ENCODE measurements at places on chromosomes 12 and 14. TPM values are rescaled to one million over a fixed set of nuclear protein-coding genes. Genes with fewer than 3 reads are reported as not detected.

GRCh38 chr14:68181519-68182326, 362.1 kb downstream of the RAD51B start:
- no peak for DNase-seq

DNA sequence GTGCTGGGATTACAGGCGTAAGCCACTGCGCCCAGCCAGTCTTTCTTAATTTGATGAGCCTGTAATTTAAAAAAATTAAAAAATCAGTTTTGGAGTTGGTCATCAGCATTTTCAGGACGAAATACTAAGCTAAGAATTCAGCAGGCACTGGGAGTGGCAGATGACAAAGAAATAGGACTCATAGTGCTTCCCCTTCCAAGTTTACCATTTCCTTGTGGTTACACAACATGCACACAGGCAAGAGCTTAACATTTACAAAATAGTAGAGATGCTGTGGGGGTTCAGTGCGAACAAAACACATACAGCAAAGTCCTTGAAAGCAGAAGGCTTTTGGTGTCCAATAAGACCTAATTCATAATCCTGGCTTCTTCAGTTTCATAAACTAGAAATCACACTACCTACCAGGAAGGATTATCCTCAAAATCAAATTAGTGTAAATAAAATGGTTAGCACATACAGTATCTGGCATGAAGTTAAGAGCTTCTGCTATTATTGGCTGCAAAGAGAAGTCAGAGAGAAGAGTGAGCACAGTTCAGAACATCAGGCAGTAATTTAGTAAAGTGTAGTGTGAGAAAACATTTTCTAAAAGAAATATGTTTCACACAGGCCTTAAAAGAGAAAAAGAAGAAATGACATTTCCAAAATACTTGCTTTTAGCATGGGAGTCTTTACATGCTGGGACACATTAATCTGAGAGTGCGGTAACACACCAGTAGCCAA, 22.2 kb upstream of the KIF21A start:
- DNase-seq = no peak

- peak; percentile 71 for DNase-seq
These were observed 97.4 kb downstream of the RFLNA start for GRCh38 chr12:124392271-124392666.

GRCh38 chr12:131010396-131011131, 56.9 kb downstream of the ADGRD1 start:
- DNase-seq = no peak

DNA sequence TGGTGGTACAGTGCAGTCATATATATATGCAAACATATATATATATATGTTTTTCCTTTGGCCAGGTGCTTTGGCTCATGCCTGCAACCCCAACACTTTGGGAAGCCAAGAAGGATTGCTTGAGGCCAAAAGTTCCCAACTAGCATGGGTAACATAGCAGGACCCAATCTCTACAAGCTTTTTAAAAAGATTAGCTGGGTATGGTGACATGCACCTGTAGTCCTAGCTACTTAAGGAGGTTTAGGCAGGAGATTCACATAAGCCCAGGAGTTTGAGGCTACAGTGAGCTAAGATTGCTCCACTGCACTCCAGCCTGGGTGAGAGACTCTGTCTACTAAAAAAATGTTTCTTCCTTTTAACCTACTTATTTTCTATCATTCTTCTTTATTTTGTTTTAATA, 10.2 kb downstream of the PZP start:
- no peak for DNase-seq

DNA sequence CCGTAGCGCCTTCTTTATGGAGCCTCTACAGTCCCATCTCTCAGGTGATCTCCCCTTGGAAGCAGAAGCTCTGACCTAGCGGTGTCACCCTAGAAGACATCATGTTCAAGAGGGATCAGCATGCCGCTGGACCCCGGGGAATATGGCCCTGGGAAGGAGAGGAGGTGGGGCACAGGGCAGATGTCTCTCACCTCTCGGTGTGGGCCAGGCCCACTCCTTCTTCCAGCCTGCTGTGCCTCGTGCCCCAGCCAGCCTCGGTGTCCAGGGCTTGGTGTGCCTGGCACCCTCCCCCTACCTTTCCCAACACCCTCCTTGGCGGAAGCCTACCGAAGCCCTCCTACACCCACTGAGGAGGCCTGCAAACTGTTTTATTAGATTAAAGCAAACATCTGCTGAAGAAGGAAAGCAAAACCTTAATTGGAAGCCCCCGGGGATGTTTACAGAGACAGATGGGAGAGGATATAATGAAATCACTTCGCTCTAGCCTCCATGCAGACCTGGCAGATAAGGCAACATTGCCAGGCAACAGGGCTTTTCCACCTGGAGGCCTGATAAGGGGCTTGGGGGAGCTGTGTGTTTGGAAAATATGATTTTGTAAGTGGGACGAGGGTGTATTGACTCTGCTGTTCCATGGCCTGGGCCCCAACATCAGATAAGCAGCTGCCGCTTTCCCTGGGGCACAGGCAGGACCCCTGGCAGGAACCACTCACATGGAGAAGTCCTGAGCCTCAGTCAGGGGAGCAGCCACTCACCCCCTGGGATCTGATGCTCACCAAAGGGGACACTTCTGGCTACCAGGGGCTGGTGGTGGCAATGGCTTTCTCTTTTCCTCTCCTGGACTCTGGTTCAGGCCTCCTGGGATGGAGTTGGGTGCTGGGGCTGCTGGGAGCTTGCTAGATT, 5.7 kb upstream of the CHGA start:
- DNase-seq = no peak

DNA sequence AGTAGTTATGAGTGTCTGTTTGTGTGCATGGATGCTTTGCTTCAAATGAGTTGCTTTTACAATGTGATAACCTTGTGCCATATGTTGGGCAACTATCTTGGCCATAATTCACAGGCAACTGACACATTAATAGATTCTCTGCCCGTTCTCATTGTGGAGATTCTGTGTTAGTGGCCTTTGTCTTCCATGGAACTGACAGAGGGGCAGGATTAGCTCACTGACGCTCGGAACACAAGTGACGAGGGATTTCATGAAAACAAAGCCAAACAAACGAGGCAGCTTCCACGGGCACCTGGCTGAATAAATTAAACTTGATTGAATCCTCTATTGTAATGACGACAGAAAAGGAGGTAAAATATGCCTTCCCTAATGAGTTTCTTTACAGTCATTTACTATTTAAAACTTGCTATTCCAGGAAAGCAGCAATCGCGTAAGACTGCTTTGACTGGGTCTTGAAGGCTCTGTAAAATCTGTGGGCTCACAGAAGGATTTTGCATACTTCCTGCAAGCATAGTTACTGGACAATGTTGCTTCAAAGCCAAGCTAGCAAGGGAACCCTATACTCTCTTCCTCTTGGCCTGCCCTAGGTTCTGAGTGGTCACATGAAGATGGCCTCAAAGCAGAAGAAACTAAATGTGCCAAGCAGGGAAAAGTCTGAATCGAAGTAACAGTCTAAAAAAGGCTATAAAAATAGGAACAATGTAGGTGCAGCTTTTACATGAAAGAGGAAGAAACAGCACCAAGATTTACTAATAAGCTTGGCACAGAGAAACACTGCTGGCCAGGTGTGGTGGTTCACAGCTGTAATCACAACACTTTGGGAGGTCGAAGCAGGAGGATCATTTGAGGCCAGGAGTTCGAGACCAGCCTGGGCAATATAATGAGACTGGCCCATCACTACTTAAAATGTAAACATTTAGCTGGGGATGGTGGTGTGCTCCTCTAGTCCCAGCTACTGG, 28.1 kb upstream of the SINHCAF start:
- no peak for DNase-seq

GRCh38 chr14:75896341-75896740, 85.5 kb downstream of the TGFB3 start:
- no peak for DNase-seq

GRCh38 chr12:24879644-24880043, 69.3 kb downstream of the BCAT1 start:
- no peak for DNase-seq

GRCh38 chr12:4956054-4956453, 46.3 kb downstream of the KCNA1 start:
- DNase-seq = no peak

DNA sequence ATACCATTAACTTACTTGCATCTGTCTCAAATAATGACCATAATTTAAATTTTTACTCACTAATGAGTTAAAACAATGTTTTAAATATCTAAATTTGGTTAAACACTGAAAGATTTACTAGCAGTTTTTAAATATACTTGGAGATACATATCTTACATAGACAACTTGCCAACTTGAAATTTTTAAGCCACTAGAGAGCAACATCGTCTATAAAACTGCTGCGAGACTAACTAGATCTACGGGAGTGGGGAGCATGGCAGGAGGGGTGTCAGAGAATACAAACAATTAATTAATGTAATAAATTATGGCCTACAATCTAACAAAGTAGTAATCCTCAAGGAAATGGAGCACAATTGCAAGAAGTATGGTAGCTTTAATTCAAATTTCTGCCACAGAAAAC, 120.4 kb downstream of the LRRIQ1 start:
- no peak for DNase-seq

DNA sequence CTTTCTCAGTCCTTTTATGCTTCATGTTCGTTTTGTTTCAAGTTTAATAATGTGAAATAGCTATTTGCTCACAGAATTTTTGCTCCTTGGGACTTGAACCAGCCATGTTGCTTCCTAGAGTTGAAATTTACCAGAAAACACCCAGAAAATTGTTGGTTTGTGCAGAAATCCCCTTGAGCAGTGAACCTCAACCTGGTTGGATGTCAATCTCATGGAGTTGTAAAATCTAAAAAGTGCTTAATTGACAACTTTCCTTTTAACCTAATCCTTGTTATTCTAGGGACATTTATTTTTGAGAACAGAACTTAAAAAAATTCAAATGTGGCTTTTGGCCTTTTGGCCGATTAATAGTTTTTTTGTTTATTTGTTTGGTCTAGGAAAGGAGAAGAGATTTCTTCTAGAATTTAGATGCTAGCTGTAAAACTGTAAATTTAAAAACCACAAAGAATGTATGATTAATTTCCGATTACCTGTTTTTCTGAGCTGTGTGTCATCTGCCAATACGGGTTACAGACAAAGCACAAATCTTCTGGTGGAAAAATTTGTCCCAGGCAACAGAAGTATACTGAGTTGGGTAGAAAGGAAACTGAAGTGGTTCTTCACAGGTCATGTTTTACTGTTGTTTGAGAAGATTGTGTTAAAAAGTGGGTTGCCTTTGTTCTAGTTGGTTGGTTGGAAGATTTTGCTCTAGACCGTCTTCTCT, 154.4 kb downstream of the FUT8 start:
- DNase-seq = no peak

GRCh38 chr14:100147691-100148464, 11.6 kb downstream of the DEGS2 start:
- no peak for DNase-seq

GRCh38 chr12:10559244-10559643, 53.6 kb downstream of the EIF2S3B start:
- no peak for DNase-seq

DNA sequence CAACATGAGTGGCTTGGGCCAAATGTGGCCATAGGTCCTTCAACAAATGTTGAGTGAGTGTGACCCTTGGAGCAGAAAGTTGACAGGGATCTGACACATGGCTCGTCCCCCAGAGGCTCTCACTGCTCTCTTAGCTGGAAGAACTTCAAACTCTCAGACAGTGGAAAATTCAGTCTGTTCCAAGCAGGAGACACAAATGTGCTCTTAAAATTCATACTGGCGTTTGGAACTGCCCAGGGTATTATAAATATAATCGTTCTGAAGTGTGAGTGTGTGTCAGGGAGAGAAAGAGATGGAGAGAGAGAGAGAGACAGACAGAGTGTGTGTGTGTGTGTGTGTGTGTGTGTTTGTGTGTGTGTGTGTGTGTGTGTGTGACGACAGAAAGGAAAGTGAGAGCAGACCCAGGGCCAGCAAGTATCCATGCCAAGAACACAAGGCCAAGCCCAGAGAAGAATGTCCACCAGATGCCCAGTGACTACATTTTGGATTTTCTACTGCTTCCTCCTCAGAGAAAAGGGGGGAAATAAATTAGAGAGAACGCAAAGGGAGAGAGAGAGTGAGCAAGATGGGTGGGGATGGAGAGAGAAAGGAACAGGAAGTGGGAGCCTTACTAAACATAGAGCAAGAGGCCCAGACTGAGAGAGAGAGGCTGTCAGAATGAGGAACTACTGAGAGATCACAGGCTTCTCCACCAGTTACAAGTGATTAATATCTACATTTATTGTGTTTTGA, 193.6 kb upstream of the NUDT4 start:
- no peak for DNase-seq

- no peak for DNase-seq
These were observed 7.9 kb downstream of the INF2 start for GRCh38 chr14:104697317-104697703.

- peak; percentile 64 for DNase-seq
These were observed 22.3 kb upstream of the CTDSP2 start for GRCh38 chr12:57868851-57869268.

DNA sequence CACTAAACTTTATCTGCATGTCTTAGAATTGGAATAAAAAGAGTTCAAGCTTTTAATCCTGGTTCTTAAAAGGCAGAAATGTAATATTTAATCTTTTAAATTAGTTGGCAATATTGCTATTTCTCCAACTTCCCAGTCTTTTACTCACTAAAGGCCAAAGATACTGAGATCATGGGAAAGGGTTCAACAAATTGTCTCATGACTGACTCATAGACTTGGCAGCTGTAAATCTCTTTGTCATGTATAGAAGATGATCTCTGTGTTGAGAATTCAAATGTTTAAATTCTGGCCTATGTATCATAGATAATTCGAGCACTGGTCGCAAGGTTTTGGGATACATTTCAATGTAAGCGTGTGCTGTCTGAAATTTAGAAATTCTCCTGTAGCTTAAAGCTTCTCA, 40.1 kb upstream of the STRAP start:
- no peak for DNase-seq

DNA sequence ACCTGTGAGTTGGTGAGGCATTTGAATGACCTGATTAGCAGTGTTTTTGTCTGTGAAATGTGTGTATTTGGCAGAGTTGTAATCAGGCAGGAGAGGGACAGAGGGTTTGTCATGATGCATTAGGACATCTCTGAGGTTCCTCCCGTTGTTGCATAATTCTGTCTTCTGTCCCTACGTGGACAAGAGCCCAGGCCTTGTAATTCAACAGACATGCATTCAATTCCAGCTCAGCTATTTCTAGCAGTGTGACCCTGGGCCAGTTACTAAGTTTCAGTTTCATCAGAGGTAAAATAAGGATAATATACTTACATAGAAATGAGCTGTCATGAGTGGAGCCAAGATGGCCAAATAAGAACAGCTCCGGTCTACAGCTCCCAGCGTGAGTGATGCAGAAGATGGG, 208.6 kb downstream of the SLC38A4 start:
- DNase-seq = no peak

NTN4 gene
- total RNA-seq = 1.3 TPM

RASSF8 gene
- 46.7 TPM for total RNA-seq

THAP2 gene
- total RNA-seq = 5.3 TPM

FOXN4 gene
- 0.26 TPM for total RNA-seq

IFNG gene
- not detected for total RNA-seq

GOLT1B gene
- total RNA-seq = 38.3 TPM

PRKAB1 gene
- 24.0 TPM for total RNA-seq

PTGER2 gene
- 1.2 TPM for total RNA-seq

C12orf60 gene
- 1.2 TPM for total RNA-seq

NXPH4 gene
- total RNA-seq = 1.7 TPM

LRRK2 gene
- total RNA-seq = 0.13 TPM

ACSM4 gene
- not detected for total RNA-seq

PLEK2 gene
- total RNA-seq = 2.9 TPM

RASAL1 gene
- 6.4 TPM for total RNA-seq

Data from H1 (cell line).